ENCODE measurements at places on chromosomes 5 and 9. TPM values are rescaled to one million over a fixed set of nuclear protein-coding genes. Genes with fewer than 3 reads are reported as not detected.

DNA sequence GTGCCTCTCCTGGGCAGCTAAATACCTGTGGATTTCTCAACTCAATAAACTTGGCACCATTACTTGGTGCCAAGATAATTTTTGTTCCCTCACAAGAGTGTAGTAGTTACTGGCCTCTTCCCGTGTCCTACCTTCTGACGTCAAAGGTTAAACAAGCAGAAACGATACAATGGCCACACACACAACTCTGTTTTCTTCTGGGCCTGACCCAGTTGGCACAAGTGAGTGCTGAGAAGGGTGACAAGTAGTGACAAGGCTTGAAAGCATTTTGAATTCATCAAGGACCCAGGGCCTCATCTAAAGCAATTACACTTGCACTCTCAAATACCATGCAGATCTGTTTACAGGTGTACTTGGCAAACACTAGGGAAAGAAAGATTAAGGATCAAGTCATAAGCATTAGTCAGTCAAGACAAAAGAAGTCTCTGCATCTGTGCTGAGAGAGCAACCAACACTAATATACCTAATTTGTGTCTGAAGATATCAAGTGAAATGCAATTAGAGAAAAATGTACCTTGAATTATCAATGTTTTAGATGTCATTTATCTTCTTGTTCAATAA lies 30.8 kb downstream of the RASEF start:
- no peak for DNase-seq

EIF4EBP3 gene
- 20.1 TPM for total RNA-seq

GRCh38 chr9:107190061-107190935 lies 92.8 kb upstream of the RAD23B start:
- no peak for DNase-seq

- no peak for DNase-seq
These were observed 413.6 kb downstream of the ELAVL2 start for GRCh38 chr9:23412458-23412857.

- DNase-seq = no peak
These were observed 6.7 kb upstream of the SPATA31E1 start for GRCh38 chr9:87875831-87876545.

All from upper lobe of left lung (tissue), 6 donors.